ENCODE measurements at places on chromosomes 1 and 21.

- no peaks in the 10 kb centered on the region for H3K27me3 ChIP-seq
- H3K4me3 ChIP-seq = no peak overlapping the region
- no peaks in the 10 kb centered on the region for H3K36me3 ChIP-seq
- H3K4me1 ChIP-seq = peaks cover 22% of the 10 kb centered on the region
- peak overlapping the region; percentile 77 for H3K27ac ChIP-seq
Measured at GRCh38 chr1:40663324-40664166, 1.9 kb downstream of the RIMS3 start.

DNA sequence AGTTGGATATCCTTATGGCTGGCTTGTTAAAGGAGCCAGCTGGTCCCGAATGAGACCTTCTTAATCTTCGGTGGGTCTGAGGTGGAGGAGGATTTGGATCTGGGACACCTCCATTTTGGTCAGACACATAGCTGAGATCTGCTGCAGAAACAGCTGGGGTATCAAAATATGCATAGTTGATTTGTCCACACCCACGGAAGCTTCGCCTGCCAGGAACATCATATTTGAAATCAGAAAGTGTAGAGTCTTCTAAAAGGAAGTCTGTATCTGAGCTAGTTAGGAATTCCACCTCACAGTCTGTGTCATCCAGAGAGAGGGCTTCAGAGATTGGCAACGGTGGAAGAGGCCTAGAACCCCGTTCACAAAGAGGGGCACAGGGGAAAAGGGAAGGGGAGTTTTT lies 12.3 kb downstream of the ERRFI1 start:
- H3K4me1 ChIP-seq = peaks cover 25% of the 10 kb centered on the region
- no peak overlapping the region for H3K4me3 ChIP-seq
- H3K27ac ChIP-seq = no peak overlapping the region
- H3K36me3 ChIP-seq = peaks cover 57% of the 10 kb centered on the region

- H3K4me1 ChIP-seq = no peaks in the 10 kb centered on the region
- no peak overlapping the region for H3K4me3 ChIP-seq
- no peaks in the 10 kb centered on the region for H3K36me3 ChIP-seq
- no peak for DNase-seq
- H3K27me3 ChIP-seq = no peaks in the 10 kb centered on the region
Measured at GRCh38 chr1:188930382-188930781, 1547.3 kb downstream of the BRINP3 start.

DNA sequence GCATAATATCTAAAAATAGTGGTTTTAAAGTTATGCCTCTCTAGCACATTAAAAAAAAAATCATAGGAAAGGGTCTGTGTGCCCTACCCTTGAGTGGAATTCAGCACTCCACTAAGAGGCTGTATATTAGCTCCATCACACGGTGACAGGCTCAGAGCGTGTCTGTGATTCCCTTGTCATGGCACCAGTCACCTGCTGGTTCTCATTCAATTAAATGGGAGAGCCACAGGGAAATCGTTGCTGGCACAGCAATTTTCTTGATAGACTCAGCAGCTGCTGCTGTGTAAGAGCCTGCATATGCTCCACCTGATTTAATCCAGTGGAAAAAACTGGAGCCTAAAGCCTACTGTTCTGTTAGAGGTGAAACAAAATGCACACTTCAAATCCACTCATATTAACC lies 9.5 kb downstream of the ATP6V1G3 start:
- H3K4me3 ChIP-seq = no peak overlapping the region
- no peaks in the 10 kb centered on the region for H3K36me3 ChIP-seq
- DNase-seq = no peak
- H3K4me1 ChIP-seq = no peaks in the 10 kb centered on the region
- no peak overlapping the region for H3K27ac ChIP-seq
- H3K27me3 ChIP-seq = no peaks in the 10 kb centered on the region

- no peaks in the 10 kb centered on the region for H3K27me3 ChIP-seq
- H3K4me1 ChIP-seq = no peaks in the 10 kb centered on the region
- no peak overlapping the region for H3K4me3 ChIP-seq
- DNase-seq = no peak
Measured at GRCh38 chr1:209249785-209250440, 333.6 kb upstream of the CAMK1G start.

DNA sequence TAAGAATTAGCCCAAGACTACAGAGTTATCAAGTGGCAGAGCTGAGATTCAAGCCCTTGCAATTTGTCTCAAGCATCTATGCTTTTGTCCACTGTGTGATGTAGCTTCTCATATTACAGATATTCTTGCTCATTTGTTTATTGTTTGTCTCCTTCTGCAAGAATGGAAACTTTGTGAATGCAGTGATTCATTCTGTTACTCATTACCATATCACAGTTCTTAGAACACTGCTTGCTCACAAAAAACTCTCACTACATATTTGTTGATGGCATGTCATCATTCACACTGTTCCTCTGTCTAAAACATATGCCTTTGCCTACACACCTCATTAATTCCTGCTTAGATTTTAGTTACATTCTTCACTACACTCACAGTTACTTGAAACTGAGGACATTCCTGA lies 1198.9 kb downstream of the PLA2G4A start:
- no peaks in the 10 kb centered on the region for H3K4me1 ChIP-seq
- no peak overlapping the region for H3K27ac ChIP-seq
- no peak overlapping the region for H3K4me3 ChIP-seq
- no peaks in the 10 kb centered on the region for H3K27me3 ChIP-seq

GRCh38 chr1:38076038-38076437 lies 29.4 kb upstream of the POU3F1 start:
- no peaks in the 10 kb centered on the region for H3K27me3 ChIP-seq
- H3K4me3 ChIP-seq = no peak overlapping the region
- H3K4me1 ChIP-seq = no peaks in the 10 kb centered on the region
- DNase-seq = no peak

DNA sequence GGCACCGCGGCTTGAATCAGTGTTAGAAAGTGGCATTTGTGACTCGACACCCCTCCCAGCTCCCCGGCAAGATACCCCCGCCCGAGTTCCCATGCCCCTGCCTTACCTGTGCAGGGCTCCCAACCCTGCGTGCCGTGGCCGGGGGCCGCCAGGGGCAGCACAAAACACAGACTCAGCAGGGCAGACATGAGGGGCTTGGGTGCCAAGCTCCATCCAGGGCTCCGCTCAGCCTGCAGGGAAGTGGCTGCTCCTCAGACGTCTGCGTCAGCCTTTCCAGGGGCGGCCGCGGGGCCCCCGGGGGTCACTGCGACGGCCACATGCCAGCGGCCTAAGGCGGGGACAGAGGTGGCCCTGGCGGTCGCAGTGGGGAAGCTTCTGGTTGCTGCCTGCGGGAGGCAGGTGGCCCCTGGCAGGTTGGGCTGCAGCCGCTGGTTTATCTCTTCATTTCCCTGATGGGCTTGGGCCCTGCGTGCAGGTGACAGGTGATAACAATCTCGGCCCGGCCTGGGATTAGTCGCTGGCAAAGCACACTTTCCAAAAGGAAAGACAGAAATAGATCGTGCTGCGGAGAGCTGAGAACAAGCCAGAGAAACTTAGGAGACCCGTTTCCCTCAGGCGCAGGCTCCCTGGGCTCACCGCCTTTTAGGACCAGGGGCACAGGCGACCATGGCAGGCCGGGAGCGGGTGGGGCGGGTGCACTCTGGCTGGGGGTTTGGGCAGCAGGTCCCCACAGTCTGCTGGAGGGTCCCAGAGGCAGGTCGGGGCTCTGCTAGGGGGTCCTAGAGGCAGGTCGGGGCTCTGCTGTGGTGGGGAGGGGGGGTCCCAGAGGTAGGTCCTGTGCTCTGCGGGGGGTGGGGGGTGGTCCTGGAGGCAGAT lies at the start of gene TSPEAR:
TSS of gene TSPEAR (minus strand) at position 246 of the 876 bp plus-strand sequence. CDS start at position 188, 58 bp downstream.
- H3K4me3 ChIP-seq = no peak within 1 kb of the TSS
- no peak within 1 kb of the TSS for H3K27ac ChIP-seq
- no peaks in the 10 kb centered on the region for H3K4me1 ChIP-seq
- peaks cover 22% of the 10 kb centered on the region for H3K27me3 ChIP-seq
- no peak for DNase-seq
- H3K36me3 ChIP-seq = no peaks in the 10 kb centered on the region

- H3K4me3 ChIP-seq = peak overlapping the region; percentile 79
- no peak for DNase-seq
- peak overlapping the region; percentile 91 for H3K27ac ChIP-seq
- no peaks in the 10 kb centered on the region for H3K27me3 ChIP-seq
- peaks cover 12% of the 10 kb centered on the region for H3K4me1 ChIP-seq
Measured at GRCh38 chr1:109484519-109484975, 842 bp downstream of the ATXN7L2 start.

DNA sequence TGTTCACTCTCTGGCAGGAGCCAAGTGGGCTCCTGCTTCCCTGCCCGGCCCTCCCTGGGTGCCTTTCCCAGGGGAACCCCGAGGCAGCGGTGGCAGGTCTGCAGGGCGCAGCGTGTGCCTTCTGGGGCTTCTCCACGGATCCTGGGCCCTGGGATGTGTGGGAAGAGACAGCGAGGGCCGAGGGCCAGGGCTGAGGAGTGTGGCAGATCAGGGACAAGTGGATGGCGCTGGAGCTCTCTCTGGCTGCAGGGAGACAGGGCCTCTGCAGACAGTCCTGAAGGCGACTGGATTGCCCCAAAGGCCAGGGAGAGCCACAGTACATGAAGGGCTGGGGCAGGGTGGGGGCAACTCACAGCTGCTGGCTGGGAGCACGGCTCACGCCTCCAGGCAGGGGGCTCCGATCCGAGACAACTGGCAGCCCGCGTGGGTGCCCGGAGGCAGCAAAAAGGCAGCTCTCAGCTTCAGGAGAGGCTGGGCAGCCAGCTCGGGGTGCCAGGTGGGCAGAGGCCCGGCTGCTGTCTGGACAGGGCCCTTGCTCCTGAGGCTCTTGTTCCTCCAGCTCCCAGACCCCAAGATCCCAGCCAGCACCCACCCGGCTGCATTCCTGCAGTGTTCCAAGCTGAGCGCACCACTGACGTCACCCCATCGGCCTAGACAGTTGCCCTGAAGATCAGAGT lies 16.0 kb downstream of the MORN1 start:
- no peak for DNase-seq
- no peak overlapping the region for H3K4me3 ChIP-seq
- H3K27ac ChIP-seq = no peak overlapping the region
- no peaks in the 10 kb centered on the region for H3K27me3 ChIP-seq
- no peaks in the 10 kb centered on the region for H3K4me1 ChIP-seq
- peaks cover 3% of the 10 kb centered on the region for H3K36me3 ChIP-seq

- H3K4me1 ChIP-seq = peaks cover 5% of the 10 kb centered on the region
- no peak for DNase-seq
- H3K27me3 ChIP-seq = no peaks in the 10 kb centered on the region
Measured at GRCh38 chr1:230268371-230269170, 157.6 kb downstream of the PGBD5 start.

- H3K4me3 ChIP-seq = no peak overlapping the region
- H3K4me1 ChIP-seq = no peaks in the 10 kb centered on the region
- H3K36me3 ChIP-seq = no peaks in the 10 kb centered on the region
Measured at GRCh38 chr1:220451532-220451931, 76.4 kb upstream of the MARK1 start.

GRCh38 chr1:68143633-68144032 lies 88.7 kb downstream of the WLS start:
- no peaks in the 10 kb centered on the region for H3K4me1 ChIP-seq
- no peaks in the 10 kb centered on the region for H3K27me3 ChIP-seq
- H3K4me3 ChIP-seq = no peak overlapping the region
- no peak for DNase-seq
- H3K27ac ChIP-seq = no peak overlapping the region

- no peaks in the 10 kb centered on the region for H3K27me3 ChIP-seq
- no peak overlapping the region for H3K27ac ChIP-seq
- no peak for DNase-seq
Measured at GRCh38 chr1:185520188-185520920, 203.3 kb upstream of the IVNS1ABP start.

GRCh38 chr1:113793878-113794834 lies 18.1 kb downstream of the RSBN1 start:
- DNase-seq = no peak
- H3K27me3 ChIP-seq = no peaks in the 10 kb centered on the region
- peaks cover 13% of the 10 kb centered on the region for H3K36me3 ChIP-seq
- no peak overlapping the region for H3K27ac ChIP-seq

DNA sequence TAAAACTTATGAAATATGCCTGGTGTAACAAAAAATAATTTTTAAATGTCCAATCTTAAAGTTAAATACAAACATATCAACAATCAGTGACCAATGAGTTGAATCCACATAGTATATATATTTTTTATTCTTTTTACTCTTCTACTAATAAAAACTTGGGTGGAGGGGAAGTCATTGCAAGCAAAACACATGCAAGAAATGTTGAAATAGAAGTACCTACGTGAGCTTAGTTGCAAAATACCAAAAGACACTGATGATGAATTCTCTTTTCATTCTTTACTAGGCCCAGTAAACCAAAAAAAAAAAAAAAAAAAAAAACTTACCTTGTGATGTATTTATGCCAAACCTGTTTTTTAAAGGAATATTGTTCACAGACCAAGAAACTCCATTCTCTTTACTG lies 26.4 kb upstream of the PLA2G4A start:
- no peaks in the 10 kb centered on the region for H3K4me1 ChIP-seq
- no peak overlapping the region for H3K27ac ChIP-seq
- H3K4me3 ChIP-seq = no peak overlapping the region
- no peaks in the 10 kb centered on the region for H3K27me3 ChIP-seq
- no peaks in the 10 kb centered on the region for H3K36me3 ChIP-seq
- DNase-seq = no peak

- DNase-seq = no peak
- H3K27ac ChIP-seq = no peak overlapping the region
- no peaks in the 10 kb centered on the region for H3K36me3 ChIP-seq
- no peaks in the 10 kb centered on the region for H3K27me3 ChIP-seq
- no peaks in the 10 kb centered on the region for H3K4me1 ChIP-seq
Measured at GRCh38 chr1:85111695-85112094, 63.4 kb upstream of the MCOLN3 start.

DNA sequence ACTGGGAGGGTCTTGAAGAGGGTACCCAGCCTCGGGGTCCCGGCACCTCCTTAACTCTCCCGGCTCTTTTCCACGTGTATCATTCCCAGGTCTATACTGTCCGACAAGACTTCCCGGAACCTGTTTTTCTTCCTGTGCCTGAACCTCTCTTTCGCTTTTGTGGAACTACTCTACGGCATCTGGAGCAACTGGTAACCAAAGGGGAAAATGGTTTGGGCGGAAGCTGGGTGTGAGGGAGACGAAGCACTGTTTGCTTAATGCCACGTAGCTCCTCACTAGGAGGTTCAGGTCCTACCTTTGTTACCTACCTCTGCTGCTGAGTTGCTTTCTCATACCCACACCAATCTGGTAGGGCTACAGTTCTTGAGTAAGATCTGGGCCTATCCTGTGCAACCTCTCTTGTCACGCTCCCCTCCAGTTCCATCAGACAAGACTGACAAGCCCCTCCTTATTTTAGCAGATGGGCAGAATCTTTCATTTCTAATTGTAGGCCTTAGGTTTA lies 642 bp downstream of the SLC30A7 start:
- H3K36me3 ChIP-seq = no peaks in the 10 kb centered on the region
- peak overlapping the region; percentile 97 for H3K27ac ChIP-seq
- H3K27me3 ChIP-seq = no peaks in the 10 kb centered on the region
